ENCODE measurements at places on chromosomes 1 and 21.
A peak's percentile ranks its signal among the peaks of the same experiment; 100 is the strongest.

- no peak for DNase-seq
These were observed 36.1 kb downstream of the CCDC185 start for GRCh38 chr1:223429313-223429731.

GRCh38 chr21:38170704-38171682 is 85.8 kb upstream of the KCNJ15 start:
- DNase-seq = no peak

DNA sequence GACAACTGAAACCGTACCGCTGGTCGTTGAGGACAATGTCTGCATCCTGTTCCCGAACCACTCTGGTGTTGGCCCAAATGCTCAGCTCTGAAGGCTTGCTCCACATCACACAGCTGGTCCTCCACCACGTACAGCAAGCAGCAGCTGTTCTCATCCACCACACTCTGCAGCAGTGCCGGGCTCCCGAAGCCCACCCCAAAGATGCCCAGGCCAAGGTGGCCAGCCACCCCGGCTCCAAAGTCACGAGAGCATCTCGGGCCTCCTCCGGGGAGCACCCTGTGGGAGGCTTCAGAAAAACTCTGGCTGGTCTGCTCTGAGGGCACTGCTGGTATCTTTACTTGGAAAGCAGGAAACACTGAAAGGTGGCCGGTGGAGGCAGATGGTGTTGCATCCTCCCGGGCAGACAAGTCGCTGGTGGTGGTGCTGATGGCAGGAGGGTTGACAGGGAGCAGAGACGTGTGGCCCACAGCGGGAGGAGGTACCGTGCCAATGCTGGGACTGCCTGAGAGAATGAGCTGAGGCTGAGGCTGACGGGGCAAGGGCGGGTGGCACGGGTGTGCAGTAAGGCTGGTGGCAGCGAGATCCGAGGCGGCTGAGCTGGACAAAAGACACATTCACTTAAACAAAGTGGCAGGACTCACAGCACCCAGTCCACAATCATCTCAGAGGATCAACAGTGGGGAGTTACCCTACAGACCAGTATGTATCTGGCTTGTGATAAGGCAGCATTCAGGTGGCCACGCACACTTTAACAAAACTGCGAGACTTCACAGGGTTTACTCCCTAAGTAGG is 6.5 kb upstream of the CCDC27 start:
- no peak for DNase-seq

- no peak for DNase-seq
These were observed 20.7 kb upstream of the MFSD2A start for GRCh38 chr1:39933956-39934941.

DNA sequence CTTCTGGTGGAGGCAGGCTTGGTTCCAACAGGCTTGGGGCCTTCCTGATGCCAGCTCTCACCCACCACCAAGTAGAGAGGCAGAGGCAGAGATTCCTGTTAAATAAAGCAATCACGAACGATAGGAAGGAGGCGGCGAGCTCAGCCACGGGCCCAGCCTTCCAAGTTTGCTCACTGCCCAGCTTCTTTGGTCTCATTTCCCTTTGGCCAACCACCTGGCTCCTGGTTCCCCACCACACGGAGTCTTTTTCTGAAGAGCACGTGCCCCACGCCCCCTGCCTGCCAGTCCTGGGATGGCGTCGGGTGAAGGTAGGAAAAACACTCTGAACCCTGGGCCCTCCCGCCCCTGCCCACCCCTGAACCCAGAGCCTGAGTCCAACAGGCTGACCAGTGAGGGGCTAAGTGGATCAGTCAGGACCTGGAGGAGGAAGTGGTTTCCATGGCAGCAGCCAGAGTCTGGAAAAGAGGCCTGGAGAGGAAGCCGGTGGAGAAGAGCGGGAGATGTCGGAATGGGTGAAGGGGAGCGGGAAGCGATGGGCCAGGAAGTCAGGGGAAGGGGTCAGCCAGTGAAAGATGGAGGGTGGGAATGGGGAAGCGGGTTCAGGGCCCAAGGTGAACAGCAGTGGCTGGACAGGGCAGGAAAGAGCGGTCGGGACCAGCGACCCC is 158.2 kb upstream of the KLHDC7A start:
- peak; percentile 46 for DNase-seq

- DNase-seq = peak; percentile 90
These were observed at the start of the genes TAF5L and URB2 for GRCh38 chr1:229625915-229626831. TSS of gene TAF5L (minus strand) at chr1:229626122. CDS start at chr1:229614482, 11,640 bp downstream. TSS of gene URB2 (plus strand) at chr1:229626247. CDS start at chr1:229627634, 1,387 bp downstream.

DNA sequence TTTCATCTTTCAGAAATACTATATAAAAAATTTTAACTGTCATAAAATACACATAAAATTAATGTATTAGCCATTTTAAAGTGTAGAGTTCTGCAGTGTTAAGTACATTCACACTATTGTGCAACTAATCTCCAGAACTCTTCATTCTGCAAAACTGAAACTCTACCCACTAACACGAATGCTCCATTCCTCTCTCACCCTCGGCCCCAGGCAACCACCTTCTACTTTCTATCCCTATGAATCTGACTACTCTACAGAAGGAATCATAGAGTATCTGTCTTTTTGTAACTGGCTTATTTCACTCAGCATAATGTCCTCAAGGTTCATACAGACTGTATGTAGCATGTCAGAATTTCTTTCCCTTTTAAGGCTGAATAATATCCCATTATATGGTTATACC is 43.4 kb downstream of the LTN1 start:
- no peak for DNase-seq

DNA sequence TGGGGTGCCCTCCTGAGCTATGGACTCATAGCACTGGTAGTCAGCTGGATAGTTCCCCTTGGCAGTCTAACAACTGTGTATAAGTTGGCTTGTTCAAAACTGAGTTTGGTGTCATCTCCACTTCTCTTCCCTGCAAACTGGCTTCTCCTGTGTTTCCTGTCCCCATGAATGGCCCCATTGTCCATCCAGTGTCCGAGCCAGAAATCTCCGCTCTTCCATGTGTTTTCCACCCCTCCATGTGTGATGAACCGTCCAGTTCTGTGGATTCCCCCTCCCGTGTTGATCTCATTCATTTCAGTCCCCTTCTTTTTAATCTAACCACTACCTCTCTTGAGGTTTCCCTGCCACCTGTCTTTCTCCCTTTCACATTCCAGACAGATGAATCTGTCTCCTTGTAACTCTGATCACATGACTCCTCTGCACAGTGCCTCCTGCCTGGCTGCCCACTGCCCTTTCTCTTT is 195.7 kb downstream of the ROR1 start:
- no peak for DNase-seq

GRCh38 chr1:119010201-119010600 is 22.1 kb upstream of the TBX15 start:
- no peak for DNase-seq

DNA sequence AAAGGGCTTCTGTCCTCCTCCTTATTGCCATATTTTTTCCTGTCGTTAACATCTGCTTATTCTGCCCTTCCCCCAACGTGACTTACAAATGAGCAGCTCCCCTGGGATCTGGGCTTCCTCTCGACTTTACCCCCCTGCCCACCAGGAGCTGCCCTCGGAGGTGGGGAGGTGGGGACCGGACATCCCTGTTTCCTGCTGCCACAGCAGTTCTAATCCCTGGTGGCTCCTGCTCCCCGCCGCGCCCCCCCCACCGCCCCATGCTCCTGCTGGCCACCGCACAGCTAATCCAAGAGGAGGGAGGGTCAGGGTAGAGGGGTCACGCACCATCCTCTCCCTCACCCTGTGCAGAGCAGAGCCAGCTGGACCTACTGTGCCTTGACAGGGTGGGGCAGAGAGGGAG is 4.4 kb upstream of the SLC27A3 start:
- no peak for DNase-seq

- peak; percentile 81 for DNase-seq
These were observed at the start of gene OLFML3 for GRCh38 chr1:113978863-113979702. TSS of gene OLFML3 (plus strand) at chr1:113979474. CDS start at chr1:113979517, 43 bp downstream.

- no peak for DNase-seq
These were observed 8.9 kb upstream of the PRMT2 start for GRCh38 chr21:46626536-46626935.

- DNase-seq = peak; percentile 76
These were observed 43.7 kb upstream of the RNF11 start for GRCh38 chr1:51192213-51192843.

- no peak for DNase-seq
These were observed 19.3 kb downstream of the TEX38 start for GRCh38 chr1:46690931-46691421.

- DNase-seq = no peak
These were observed 134.9 kb downstream of the RUNX1 start for GRCh38 chr21:34914239-34914638.

DNA sequence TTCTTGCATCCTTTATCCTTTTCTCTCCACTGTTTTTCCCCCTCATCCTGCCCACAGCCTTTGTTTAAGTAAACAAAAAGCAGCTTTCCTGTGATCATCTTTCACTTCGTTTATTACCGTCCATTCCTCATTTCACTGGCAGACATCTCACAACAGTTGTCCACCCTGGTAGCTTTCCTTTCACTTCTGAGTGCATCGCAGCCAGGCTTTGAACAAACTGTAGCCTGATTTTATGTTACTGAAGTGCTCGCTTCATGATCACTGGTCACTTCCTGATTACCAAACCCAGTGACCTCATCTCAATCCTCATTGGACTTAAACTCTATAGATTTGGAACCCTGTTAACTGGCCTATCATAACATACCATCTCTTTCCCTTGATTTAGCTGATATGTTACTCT is 67.7 kb downstream of the SDCCAG8 start:
- DNase-seq = no peak

DNA sequence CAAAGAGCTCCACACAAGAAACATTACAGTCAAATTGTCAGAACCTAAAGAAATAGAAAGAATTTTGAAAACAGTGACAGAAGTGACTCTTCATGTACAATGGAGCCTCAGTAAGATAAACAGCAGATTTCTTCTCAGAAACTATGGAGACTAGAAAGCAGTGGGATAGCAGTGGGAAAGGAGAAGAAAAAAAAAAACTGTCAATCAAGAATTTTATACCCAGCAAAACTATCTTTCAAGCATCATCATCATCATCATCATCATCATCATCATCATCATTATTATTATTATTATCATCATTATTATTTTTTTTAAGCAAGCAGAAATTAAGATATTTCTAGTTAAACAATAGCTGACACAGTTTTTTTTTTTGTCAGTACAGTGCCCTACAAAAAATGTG is 24.2 kb downstream of the CEP170 start:
- peak; percentile 39 for DNase-seq
